ENCODE measurements at places on chromosomes 5 and 9.

DNA sequence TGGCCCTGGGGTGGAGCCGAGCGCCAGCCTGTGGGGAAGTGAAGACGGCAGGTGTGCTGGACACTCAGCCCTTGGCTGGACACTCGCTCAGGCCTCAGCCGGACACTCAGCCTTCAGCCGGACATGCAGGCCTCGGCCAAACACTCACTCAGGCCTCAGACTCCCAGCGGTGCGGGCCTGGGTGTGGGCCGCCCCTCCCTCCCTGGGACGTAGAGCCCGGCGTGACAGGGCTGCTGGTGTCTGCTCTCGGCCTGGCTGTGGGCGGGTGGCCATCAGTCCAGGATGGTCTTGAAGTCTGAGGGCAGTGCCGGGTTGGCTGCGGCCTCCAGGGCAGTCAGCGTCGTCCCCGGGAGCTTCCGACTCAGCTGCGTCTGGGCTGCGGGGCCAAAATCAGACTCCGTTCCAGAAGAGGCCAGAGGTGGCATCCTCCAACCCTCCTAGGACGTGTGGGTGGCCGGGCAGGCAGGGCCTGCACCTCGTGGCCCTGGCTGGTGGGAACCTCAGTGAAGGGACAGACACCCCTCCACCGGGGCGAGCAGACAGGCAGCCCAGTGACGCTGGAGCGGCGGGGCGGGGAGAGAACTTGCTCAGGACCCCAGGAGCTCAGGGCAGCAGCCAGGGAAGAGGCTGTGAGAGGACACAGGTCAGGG lies 28.4 kb downstream of the SLC6A18 start:
- no peak for DNase-seq

DNA sequence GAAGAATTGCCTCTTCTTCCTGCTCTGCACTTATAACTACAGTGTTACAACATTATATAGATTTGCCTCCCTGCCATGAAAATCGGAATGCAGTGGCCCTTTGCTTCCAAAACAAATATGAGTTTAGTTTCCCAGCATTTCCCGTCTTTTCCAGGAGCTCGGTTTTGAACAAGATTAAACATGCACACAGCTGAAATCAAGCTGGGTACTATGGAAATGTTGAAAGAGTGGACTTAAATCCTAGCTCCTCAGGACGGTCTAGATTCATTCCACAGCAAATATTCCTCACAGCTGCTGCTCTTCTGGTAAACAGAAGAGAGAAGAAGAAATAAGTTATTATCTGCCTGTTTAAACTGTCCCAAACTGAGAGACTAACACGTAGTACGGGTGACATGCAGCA lies 161.4 kb downstream of the PIK3R1 start:
- peak; percentile 38 for DNase-seq

DNA sequence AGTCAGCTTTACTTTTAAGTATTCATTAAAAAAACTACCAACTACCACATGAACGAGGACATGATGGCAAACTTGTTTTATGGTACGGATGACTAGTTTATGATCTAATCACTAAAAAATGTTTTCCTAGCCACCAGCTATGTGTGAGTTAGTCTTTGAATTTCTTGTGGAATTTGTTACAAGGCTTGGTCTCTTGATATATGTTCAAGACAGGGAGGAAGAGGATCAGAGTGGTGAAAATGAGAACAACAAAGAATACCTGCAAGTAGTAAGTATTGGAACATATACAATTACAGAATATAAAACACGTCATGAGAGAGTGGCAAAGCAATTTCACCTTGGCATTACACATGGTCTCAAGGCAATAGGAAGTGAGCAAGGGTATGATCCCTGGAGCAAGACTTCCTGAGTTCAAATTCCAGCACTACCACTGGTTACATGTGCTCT lies 548.6 kb upstream of the TLE4 start:
- DNase-seq, result peak; percentile 87

GRCh38 chr5:91418158-91418557 lies 35.0 kb upstream of the ARRDC3 start:
- no peak for DNase-seq

- DNase-seq, result no peak
Observed at GRCh38 chr9:131667576-131667975, 72.3 kb downstream of the RAPGEF1 start.

DNA sequence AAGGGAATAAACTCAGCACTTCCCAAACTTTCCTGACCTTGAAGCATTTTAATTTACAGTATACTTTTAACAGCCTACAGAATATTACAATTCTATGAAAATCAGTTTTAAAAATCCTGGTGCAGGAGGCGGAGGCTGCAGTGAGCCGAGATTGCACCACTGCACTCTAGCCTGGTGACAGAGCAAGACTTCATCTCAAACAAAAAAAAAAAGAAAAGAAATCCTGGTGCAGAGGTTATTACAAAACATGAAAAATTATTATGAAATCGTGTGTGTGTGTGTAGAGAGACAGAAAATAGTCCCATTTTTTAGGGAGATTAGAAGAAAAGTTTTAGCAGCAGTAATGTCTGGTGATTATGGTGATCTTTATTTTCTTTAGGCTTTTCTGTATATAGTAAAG lies 26.9 kb downstream of the GOLPH3 start:
- no peak for DNase-seq

All from foreskin fibroblast (primary cell).